ENCODE measurements at places on chromosomes 4 and X.

GRCh38 chr4:84800256-84800655, 166.2 kb downstream of the WDFY3 start:
- no peak for DNase-seq

DNA sequence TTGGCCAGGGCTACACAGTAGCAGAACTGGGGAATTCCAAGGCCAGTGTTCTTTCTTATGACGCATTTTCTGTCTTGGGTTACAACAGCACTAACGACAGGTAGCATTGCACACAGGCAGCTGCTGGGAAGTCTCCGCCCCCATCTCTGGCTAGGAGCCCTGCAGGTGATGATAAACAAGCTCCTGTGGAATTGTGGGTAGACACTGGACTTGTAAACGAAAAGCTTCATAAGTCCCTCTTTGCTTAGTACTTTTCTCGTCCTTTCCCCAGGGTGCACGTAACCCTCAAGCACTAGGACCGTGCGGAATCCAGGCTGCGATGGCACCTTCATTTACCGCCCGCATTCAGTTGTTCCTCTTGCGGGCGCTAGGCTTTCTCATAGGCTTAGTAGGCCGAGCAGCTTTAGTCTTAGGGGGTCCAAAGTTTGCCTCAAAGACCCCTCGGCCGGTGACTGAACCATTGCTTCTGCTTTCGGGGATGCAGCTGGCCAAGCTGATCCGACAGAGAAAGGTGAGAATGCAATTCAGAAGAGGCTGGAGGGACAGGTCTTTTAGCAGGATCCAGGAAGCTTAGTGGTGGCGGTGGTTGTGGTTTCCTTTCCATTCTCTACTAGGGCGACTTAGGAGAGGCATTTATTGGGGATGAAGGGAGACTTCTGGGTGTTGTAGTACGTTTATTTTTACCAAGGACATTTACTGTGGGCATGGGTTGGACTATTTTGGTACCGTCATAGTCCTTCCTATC, at the start of gene FAAH2:
Gene FAAH2 (plus strand): TSS at position 200 of the 745 bp plus-strand sequence. CDS start 120 bp downstream, at position 320.
- no peak for DNase-seq

- no peak for DNase-seq
These were observed 963.1 kb downstream of the RPA4 start for GRCh38 chrX:97846718-97847237.

GRCh38 chr4:53994382-53995102, 69.9 kb downstream of the CHIC2 start:
- DNase-seq: no peak

DNA sequence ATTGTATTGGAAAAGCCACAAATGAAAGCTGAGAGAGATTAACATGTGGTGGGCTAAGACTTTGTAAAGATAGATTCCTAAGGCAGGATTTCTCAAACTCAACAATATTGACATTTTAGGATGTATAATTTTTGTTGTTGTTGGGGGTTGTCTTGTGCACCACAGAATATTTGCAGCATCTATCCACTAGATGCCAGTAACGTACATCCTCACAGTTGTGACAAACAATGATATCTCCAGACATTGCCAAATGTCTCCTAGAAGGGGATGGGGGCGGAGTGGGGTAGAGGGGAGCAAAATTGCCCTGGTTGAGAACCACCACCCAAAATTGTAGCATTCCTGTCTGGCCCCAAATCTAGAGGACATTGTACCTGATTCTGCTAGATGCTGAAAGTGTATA, 14.7 kb upstream of the CBR4 start:
- DNase-seq: no peak

DNA sequence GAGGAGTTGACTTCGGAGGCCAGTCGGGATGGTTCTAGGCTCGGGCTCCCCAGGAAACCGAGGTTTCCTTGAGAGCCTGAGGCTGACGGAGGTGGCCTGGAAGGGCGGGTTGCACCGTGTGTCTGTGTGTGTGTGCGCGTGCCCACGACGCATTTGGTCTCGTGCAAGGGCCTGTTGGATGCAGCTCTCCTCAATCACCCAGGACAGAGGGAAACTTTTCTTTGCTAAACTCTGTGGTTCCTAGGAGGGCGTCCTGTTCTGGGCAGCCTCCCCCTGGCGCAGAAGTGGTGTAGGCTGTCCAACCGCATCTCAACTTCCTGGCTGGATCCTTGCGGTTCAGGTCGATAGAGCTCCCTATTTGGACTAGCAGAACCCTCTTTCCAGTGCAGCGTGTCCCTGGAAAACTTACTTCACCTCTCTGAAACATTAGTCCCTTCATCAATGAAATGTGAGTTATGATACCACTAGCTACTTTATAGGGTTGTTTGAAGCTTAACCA, 973 bp downstream of the STK32B start:
- DNase-seq: no peak

GRCh38 chrX:110317061-110317819, 645 bp downstream of the AMMECR1 start:
- no peak for DNase-seq

DNA sequence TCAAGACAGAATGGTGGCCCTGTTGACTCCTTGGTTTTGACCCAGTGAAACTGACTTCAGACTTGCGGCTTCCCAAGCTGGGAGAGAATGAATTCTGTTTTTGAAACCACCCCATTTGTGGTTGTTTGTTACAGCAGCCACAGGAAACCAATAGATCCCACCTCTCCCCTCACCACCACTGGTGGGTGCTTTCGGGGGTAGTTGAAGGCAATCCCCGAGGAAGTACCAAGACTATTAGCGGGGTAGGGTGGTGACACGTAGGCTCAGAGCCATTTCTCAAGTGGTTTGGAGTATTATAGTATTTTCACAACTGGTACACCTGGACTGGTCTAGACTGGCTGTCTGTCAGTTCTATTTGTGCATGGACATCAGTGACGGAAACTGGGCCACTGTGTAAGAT, 189.1 kb upstream of the RBPJ start:
- DNase-seq: no peak

DNA sequence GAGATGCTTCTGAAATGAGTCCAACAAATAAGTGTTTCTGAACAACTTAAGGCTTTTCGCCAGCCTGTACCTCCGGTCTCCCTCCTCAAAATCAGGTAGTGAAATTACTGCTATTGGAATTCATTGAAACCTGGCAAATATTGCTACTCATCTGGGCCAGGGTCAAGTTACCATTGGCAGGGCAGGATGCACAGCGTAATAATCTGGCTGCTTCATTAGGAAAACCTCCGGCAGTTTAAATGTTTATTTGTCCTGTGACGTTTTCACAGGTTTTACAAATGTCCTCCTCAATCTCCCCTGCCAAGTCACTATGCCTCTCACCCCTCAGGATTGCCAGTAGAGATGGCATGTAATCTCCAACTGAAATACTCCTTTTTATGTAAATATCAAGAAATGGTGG, 92.6 kb upstream of the KDR start:
- no peak for DNase-seq

- no peak for DNase-seq
These were observed 107.0 kb downstream of the OR13H1 start for GRCh38 chrX:131650637-131651410.

DNA sequence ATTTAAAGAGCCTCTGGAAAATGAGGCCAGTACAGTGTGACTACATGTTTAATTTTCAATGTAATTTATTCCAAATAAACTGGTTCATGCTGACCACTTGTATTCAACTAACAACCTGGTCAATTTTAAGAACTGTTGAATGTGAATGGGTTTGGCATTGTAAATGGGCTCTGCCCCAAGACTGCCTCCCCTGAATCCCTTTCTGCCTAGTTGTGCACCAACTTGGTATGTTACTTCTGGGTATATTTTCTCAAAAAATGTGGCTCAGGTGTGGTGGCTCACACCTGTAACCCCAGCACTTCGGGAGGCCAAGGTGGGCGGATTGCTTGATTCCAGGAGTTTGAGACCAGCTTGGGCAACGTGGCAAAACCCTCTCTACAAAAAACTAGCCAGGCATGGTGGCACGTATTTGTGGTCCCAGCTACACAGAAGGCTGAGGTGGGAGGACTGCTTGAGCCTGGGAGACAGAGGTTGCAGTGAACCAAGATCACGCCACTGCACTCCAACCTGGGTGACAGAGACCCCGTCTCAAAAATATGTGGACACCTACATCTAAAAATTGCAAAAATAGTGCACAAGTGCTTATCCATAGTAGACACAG, 7.2 kb downstream of the RPL9 start:
- no peak for DNase-seq

GRCh38 chrX:11580789-11581188, 84.9 kb downstream of the ARHGAP6 start:
- DNase-seq: no peak

DNA sequence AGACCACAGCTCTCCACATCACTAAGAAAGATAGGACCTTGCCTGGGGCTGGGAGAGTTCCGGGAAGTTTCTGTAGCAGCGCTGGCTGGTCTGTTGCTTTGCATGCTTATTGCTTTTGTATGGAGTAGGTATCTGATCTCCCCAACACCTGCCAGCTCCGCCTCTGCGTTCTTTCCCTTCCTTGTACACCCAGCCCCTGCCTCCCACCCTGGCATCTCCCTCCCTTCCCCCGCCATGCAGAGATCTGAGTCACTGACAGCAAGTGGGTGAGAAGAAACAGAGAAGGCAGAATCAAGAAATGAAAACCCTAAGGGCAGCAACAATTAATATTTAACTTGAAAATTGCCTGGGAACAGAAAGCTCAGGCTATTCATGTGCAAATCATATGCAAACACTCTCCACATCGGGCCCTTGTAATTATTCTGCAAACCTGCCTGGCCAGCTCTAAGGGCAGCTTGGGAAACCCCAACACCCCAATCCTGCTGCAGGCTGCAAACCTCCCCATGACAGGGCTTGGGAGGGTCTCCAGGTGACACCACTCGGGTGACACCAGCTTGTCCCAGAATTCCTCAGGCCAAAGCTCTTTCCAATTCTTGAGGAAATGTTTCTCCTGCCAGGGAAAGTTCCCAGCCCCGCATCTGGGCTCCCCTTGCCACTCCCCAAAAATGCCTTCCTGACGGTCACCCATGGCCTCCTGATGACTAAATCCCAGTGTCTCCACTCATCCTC, 257.2 kb downstream of the FBXW7 start:
- no peak for DNase-seq

DNA sequence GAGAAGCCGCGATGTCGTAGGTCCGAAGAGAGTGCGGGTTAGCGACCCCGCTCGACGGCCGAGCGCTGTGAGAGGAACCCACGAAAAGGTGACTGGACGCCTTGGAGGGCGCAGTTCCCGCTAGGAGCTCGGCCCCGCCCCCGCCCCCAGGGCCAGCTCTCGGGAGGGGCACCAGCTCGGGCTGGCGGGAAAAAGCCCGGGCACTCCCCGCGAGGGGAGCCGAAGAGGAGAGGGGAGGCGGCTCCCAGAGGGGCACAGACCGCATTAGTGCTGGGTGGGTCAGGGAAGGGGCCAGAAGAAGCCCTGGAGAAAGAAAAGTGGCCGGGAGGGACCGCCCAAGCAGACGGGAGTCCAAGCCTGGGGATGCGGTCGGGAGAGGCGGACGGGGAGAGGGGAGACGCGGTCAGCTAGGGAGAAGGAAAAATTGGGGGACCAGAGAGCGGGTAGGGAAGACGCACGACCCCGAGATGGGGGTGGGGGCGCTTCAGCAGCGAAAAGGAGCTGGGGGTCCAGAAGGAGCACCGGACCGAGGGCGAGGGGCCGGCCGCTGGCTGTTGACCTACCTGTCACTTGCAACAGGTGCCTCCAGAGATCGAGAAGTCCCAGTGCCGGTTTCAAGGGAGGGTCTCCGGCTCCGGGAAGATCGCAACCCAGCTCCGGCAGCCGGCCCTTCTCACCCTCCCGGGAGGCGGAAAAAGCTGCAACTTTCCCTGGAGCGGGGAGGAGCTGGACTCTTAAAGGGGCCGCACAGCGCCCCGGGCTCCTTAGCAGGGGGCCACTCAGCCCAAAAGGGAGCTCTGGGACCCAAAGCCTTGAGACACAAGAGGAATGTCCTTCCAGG, at the start of gene SYTL4:
Gene SYTL4 (minus strand): TSS at position 681 of the 841 bp plus-strand sequence. CDS start 30,084 bp downstream, outside the sequence.
- DNase-seq: no peak

DNA sequence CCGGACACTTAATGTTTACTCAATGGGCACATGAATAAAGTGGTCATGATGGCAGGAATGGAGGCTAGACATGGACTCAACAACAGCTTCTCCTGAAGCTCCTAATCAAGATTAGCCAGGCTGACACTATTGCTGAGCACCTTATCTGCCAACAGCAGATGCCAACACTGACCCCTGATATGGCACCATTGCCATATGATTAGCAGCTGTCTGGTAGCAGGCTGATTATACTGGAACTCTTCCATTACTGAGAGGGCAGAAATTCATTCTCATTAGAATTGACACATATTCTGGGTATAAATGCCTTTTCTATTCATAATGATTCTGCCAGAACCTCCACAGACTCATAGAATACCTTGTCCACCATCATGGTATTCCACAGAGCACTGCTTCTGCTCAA, 18.4 kb upstream of the AFF1 start:
- DNase-seq: no peak

DNA sequence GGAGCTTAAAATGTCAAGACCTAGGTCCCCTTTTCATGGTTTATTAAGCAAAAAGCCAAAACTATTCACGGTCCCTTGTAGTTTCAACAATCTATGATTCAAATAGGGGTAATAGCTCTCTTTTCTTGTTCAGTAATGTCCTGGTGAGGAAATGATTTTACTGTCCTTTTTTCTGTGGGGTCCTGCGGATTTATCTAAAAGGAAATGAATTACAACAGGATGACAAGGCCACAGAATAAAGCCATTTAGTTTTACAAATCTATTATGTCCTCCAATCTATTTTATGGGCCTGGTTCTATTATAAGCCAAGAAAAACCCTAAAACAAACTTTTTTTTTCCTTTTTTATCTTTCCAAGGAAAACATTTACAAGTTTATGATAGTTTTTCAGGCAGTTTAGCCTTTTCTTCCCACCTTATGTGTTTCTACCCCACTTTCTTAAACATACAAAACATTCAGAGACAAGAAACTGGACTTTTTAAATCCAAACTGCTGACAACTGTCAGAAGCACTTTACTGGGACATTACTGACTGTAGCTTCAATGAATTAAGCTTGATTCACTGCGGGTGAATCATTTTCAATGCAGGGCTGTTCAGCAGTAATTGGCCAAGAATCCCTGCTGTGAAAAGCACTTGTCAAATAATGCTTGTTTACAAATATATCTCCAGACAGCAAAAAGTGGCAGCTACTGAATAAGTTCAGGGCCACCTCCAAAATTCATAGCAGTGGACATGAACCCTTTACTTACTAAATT, 4.3 kb downstream of the EPHA5 start:
- no peak for DNase-seq

- DNase-seq: no peak
These were observed 4.3 kb upstream of the WDR13 start for GRCh38 chrX:48592971-48593370.

Data from esophagus squamous epithelium (tissue), 5 donors.